ENCODE measurements at places on chromosomes 1 and 21.

DNA sequence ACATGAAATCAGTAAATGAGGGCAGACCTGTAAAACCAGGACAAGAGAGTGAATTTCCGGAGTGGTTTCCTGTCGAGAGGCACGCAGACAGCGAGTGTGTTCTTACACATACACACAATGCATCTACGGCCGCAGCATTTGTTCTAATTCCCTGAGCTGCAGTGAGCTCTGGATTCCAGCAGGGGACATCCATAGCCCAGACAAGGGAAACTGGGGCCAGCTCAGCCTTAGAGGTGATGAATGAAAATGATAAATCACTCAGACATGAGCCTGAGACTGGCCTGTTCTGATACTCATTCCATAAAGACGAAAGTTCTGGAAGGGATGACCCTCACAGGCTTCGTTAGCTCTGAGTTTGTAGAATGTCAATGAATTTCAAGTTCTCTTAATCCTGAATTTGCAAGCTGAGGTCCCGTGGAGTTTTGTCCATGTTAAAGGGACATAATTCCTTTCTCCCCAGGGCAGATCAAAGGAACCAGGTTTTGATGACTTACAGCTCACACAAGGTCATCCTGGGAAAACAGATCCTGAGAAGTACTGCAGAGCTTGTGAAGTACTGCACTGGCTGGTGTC lies 207.9 kb upstream of the C1orf87 start:
- DNase-seq, result peak; percentile 46

DNA sequence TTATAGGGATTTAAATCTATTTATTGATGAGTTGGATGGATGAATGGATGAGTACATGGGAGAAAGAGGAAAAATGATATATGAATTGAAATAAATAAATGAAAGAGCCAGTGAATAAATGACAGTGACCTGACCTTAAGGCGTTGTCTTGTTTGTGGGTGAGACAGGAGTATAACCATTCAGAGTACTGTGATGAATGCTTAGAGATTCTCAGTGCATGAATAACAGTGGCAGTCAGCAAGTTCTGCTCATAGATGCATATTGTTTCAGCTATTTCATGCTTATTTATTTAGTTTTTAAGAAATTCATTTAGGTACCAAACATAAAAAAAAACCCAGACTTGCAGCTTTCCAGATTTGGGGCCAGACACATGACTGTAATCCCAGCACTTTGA lies 116.4 kb downstream of the FGGY start:
- DNase-seq, result peak; percentile 37

GRCh38 chr1:85857991-85858390 lies 149.8 kb upstream of the ZNHIT6 start:
- no peak for DNase-seq

GRCh38 chr1:54540582-54541295 lies 7.3 kb upstream of the ACOT11 start:
- DNase-seq, result no peak

DNA sequence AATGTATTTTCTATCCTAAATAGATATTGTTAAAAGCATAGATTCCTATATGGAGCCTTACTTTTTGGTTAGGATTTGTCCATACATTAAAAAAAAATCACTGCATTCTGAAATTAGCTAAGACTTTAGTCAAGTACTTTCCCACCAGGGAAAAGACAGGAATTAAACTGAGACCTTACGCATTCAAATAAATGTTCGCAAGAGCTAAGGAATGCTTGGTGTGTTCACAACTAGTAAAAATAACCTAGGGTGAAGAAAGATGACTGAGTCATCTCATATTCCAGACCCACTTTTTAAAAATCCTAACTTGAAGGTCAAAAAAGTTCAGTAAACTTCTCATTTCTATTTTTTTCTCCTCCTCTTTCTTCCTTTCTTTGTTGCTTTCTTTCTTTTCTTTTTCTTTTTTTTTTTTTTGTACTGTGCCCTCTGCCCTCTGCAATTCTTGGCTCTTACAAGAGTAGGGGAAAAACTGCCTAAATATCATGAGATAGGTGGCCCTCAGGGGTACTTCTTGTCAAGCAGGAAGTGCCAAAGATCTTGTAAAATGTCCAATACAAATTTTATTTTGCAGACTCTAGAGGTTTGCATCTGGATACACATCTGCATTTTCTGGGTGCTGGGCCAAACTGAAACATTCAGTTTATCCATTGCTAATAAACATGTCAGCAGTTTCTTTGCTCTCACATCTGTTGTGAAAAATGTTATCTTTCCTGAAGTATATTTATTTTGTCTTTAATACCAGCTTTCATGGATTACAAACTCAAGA lies 121.4 kb upstream of the GORAB start:
- DNase-seq, result peak; percentile 82

- DNase-seq, result no peak
Measured at GRCh38 chr21:18151046-18151445, 93.6 kb upstream of the CHODL start.

- DNase-seq, result no peak
Measured at GRCh38 chr1:29577512-29577911, 341.2 kb downstream of the PTPRU start.
